Mesothelial cell of epicardium (in vitro differentiated cells): ENCODE measurements at places on chromosomes 3 and 15.

DNA sequence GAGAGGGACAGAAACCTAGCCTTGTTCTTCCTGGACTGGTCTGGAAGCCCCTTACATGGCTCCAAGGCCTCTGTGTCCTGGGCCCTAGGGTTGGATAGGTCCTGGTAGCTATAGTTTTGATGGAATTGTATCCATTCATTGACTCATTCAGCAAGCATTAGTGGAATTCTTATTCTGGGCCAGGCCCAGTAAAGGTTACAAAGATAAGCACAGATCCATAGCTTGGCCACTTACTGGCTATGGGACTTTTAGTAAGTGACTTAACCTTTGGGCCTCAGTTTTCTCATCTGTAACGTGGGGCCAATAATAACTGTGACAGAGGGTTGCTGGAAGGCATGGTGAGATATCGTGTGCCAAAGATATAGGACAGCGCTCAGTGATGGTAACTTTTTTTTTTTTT is 13.6 kb upstream of the DAG1 start:
- DNase-seq: no peak
- H3K27me3 ChIP-seq: no peaks in the 10 kb centered on the region
- H3K4me1 ChIP-seq: peaks cover 30% of the 10 kb centered on the region
- no peaks in the 10 kb centered on the region for H3K36me3 ChIP-seq
- no peak overlapping the region for H3K27ac ChIP-seq

DNA sequence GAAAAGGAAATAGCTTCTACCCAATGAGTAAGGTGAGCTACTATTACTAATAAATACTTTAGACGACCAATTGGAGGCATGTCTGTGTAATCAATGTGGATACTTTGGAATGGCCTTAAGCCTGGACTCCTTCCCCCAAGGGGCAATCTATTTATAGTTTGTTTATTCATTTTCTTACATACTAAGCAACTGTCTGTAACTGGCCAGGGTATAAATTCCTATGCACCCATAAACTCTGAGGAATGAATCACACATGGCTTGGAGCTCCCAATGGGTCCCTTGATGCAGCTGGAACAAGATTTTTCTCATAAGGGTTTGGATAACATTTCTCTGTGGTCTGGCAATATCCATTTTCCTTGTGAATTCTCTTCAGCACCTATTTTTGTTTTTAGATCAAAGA is 506.8 kb downstream of the EDEM1 start:
- H3K27ac ChIP-seq: no peak overlapping the region
- no peaks in the 10 kb centered on the region for H3K4me1 ChIP-seq
- no peaks in the 10 kb centered on the region for H3K36me3 ChIP-seq
- DNase-seq: no peak

- no peak for DNase-seq
- no peak overlapping the region for H3K27ac ChIP-seq
- no peaks in the 10 kb centered on the region for H3K36me3 ChIP-seq
- H3K4me3 ChIP-seq: no peak overlapping the region
- H3K27me3 ChIP-seq: peaks cover 16% of the 10 kb centered on the region
Measured at GRCh38 chr3:122263974-122264588, 61.0 kb upstream of the CSTA start.

DNA sequence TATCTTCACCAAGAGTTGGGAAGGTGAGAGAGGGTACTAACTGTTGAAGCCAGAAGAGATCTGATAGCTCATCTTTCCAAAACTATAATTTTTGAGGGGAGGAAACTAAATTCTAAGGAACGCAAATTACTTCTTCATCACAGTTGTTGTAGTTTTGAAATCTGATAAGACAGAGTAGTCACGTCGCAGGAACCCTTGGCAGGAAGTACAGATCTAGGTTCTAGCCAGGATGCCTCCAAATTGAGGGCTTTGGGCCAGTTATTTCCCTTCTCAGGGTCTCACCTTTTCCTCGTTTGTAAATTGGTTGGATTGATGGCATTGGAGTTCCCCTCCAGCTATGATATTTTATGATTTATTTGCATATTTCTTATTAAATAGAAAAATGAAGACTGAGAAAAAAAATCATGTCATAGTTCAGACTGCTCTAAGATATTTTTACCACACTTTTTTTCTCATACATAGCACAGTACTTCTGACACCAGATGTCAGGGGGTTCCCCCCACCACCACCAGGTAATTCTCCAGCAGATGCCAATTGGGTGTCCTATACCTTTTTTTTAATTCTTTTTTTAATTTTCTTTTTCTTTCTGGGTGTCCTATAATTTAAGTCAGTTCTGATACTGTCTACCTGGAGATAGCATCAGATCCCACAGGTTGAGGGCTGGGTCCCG is 32.3 kb upstream of the APH1B start:
- H3K27ac ChIP-seq: no peak overlapping the region
- H3K27me3 ChIP-seq: no peaks in the 10 kb centered on the region
- H3K4me3 ChIP-seq: no peak overlapping the region
- no peak for DNase-seq
- H3K4me1 ChIP-seq: no peaks in the 10 kb centered on the region

DNA sequence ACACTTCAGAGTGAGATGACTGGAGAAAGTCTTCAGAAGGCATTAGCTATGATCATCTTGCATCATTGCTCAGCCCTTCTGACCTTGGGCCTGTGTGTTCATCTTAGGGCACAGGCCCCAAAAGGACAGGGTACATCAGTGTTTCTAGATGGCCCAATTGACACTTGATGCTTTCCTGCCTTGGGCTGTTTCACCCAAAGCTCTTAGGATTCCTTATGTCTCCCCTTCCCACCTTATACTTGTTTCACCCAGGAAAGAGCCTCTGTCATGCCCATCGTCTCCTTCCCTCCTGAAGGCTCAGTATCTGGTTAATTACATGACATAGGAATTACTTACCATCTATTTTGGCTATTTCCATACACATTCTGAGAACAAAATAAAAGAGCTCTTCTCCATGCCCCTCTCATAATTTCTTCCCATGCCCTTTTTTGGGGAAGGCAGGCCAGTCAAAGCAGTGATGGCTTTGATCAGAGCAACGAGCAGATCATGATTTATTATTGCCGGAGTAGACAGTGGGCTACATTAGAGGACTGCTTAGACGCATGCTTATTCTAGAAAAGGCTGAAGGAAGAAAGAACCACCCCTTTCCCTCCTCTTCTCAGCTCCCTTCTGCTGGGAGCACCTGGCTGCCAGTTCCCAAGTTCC is 72.9 kb downstream of the GHSR start:
- no peaks in the 10 kb centered on the region for H3K27me3 ChIP-seq
- no peak overlapping the region for H3K27ac ChIP-seq
- peaks cover 6% of the 10 kb centered on the region for H3K4me1 ChIP-seq
- H3K36me3 ChIP-seq: peaks cover 46% of the 10 kb centered on the region
- no peak for DNase-seq

DNA sequence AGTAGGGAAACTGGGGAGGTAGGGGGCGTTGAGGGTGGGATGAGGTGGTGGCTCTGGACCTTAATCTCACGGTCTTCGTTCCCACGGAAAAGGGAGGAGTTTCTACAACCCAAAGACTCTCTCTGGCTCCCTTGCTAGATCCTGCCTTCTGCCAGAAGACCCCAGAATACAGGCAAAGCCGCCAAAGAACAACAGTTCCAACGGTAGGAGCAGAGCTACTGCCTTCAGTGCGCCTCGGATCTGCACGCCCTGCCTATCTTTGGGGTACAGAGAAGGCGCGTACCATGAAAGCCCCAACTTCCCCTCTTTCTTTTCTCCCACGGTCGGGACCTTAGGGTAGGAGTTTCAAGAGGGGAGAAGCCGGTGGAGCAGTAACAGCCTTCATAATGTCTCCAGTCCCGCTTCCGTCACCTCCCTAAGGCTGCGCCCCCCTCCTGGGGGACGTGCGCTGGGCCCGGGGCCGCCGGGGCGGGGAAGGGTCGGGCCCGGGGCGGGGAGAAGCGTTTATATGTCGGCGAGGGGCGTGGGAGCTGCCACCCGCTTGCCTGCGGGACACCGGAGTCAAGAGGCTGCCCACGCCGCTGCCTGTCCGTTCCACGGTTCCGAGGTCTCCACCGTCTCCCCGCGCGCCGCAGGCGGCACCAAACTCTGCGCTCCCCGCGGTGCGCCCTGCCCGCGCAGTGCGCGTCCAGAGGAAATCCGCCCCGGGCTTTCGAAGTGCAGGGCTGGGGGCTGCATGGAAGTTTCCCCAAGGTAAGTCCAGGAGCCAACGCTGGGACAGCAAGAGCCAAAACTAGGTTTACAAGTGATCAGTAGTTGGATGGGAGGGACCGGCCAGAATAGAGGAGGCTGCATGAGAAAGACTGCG is at the start of gene COL6A6:
COL6A6 (plus strand) TSS at position 533 of the 868 bp plus-strand sequence. CDS start 43,188 bp downstream, outside the sequence.
- peak within 1 kb of the TSS; percentile 79 for H3K4me3 ChIP-seq
- peak; percentile 50 for DNase-seq
- H3K27me3 ChIP-seq: peaks cover 46% of the 10 kb centered on the region
- peak within 1 kb of the TSS; percentile 70 for H3K27ac ChIP-seq
- peaks cover 12% of the 10 kb centered on the region for H3K4me1 ChIP-seq
- no peaks in the 10 kb centered on the region for H3K36me3 ChIP-seq

DNA sequence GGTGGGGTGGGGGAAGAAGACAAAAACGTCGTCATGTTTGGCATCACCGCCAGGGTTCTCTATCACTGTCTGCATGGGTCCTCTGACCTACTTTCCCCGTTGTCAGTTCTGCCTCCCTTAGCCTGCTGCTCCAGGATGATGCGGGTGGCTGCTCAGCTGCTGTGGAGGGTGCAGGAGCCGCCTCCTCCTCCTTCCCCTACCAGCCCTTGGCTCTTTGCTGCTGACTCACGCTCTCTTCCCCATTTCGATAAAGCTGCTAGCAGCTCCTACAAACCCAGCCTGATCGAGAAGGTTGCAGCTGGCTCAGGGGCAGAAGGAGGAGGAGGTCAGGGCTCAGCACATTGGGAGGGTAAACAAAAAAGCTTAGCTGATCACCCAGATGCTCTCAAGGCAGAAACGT is 49.5 kb upstream of the SEC13 start:
- no peak for DNase-seq
- H3K4me1 ChIP-seq: no peaks in the 10 kb centered on the region
- H3K36me3 ChIP-seq: no peaks in the 10 kb centered on the region
- no peak overlapping the region for H3K4me3 ChIP-seq

- no peaks in the 10 kb centered on the region for H3K27me3 ChIP-seq
- no peak for DNase-seq
- H3K4me3 ChIP-seq: no peak overlapping the region
- no peak overlapping the region for H3K27ac ChIP-seq
Measured at GRCh38 chr3:70531063-70531657, 218.7 kb upstream of the MDFIC2 start.

- H3K4me3 ChIP-seq: peak overlapping the region; percentile 86
- H3K27me3 ChIP-seq: no peaks in the 10 kb centered on the region
- peak overlapping the region; percentile 92 for H3K27ac ChIP-seq
- peak; percentile 54 for DNase-seq
Measured at GRCh38 chr3:51539291-51539941, 897 bp downstream of the RAD54L2 start.

DNA sequence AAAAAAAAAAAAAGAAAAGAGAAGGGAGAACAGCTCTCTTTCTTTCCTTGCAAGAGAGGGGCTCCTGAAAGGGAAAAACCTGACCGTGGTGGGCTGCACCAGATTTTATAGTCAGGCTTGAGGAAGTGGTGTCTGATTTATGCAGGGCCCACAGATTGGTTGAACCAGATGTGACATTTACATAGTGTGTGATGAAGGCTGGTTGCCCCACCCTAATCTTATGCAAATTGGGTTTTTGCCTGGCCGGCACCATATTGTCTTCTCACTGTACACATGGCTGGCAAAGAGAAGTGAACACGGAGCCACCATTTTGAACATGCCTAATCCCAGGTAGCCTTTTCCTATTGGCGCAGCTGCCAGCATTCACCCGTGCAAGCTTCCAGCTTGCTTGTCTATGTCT is 154.4 kb downstream of the OXSM start:
- DNase-seq: no peak
- no peak overlapping the region for H3K27ac ChIP-seq
- H3K4me3 ChIP-seq: no peak overlapping the region
- no peaks in the 10 kb centered on the region for H3K36me3 ChIP-seq
- peaks cover 3% of the 10 kb centered on the region for H3K27me3 ChIP-seq

- H3K27ac ChIP-seq: no peak overlapping the region
- no peak overlapping the region for H3K4me3 ChIP-seq
- peaks cover 37% of the 10 kb centered on the region for H3K4me1 ChIP-seq
- no peaks in the 10 kb centered on the region for H3K36me3 ChIP-seq
- H3K27me3 ChIP-seq: peaks cover 69% of the 10 kb centered on the region
- no peak for DNase-seq
Measured at GRCh38 chr15:60323322-60323721, 74.5 kb downstream of the ANXA2 start.

DNA sequence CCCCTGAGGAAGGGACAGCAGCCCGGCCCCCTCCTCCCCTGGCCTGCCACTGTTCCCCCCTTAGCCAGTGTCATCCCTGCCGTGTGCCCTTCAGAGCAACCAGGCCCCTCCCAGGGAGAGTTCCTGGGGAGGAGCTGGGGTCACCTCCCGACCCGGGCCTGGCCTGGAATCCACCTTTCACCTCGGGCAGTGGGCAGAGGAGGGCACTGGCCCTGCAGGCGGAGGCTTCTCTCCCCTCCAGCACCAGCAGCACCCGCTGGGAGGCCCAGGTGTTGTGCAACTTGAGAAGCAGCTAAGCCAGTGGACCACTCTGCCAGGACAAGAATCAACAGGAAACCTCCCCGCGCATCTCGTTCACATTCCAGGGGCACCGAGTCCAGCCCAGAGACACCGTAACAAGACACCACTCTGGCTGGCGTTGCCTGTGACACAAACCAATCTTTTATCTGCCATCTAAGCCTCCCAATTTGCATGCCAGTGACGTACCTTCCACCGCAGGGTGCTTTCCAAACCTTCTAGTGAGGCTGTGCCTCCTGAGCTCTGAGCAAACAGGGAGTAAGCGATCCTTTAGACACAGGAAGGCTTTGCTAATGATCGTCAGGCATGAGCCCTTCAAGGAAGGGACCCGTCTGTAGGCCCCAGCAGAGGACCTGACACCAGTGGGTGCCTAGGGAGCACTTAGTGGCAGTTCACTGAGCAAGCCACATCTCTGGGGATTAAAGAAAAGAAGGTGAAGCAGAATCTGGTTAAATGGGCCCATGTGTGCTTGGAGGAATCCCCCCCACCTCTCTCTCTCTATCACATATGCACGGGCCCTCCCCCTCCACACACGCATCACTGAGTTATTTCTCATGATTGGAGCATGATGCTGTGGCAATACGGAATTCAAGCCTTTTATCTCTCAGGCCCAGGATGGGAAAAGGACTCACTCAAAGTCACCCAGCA is 98.9 kb upstream of the TLE3 start:
- peak overlapping the region; percentile 93 for H3K27ac ChIP-seq
- H3K4me3 ChIP-seq: no peak overlapping the region
- peaks cover 3% of the 10 kb centered on the region for H3K36me3 ChIP-seq
- DNase-seq: peak; percentile 78

- H3K4me3 ChIP-seq: no peak overlapping the region
- H3K36me3 ChIP-seq: no peaks in the 10 kb centered on the region
- no peak for DNase-seq
Measured at GRCh38 chr3:160879859-160880258, 123.8 kb downstream of the PPM1L start.
